ENCODE measurements at places on chromosomes 6 and 20.

DNA sequence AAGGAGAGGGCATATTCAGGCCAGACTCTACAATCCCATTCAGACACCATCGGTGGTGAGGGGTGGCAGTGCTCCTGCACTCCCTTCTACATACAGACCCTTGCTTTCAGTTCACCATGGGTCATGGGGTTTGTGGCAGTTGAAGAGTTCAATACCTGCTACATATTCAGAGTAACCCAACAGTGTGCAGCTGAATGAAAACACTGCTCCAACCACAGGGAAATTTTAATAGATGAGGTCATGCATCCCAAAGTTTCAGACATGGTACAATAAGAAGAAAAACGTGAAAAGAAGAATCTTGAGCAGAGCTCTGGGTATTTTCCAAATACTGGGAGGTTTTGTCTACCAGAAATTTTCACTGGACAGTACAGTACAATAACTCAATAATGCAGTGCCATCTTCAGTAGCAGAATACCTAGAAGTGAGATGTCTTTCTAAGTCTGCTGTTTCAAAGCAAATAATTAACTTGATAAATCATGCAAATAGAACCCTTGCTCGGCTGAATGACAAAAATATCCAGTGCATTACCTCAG is 162.1 kb downstream of the PTPRK start:
- DNase-seq = no peak

DNA sequence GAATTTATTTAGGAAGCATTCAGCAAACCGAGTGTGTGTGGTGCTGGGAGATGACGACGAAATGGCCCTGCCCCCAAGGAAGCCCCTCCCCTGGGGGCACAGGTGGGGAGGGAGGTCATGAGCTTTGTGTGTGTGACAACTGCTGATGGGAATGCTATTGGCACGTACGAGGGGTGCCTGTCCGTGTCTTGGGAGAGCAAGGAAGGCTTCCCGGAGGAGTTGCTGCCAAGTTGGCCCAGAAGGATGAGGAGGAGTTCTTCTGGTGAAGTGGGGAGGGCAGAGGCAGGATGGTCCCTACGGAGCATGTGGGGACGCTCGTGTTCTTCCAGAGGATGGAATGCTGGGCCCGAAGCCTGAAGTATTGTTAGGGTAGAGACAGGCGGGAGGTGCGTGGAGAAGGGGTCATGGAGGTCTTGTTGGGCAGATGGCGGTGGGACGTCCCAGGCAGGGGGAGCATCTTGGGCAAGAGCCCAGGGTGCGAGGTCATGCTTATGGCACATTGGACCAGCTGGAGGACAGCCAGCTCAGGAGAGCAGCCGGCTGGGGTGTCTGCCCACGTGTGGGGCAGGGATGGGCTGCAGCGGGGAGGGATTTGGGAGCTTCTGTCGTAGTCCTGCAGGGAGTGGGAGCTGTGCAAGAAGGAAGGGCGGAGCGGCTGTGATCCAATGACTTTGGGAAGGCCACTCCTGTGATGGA is 46.1 kb downstream of the SYNJ2 start:
- no peak for DNase-seq

DNA sequence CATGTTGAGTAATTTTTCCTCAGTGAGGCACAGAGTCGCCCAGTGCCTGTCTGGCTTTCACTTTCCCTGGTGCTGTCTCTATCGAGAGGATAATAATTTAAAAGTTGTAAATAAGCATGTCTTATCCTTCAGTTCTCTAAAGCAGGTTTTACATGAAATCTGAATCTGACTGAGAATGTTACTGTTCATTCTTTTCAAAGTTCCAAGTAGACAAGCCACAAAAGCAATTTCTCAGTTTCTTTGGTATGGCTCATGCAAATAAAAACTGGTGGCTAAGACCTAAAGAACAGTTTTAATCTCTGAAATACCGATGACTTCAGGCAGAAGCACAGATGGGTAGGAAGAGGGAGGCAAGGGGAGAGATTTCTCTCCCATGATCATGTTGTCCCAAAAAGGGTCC is 87.6 kb upstream of the GCM1 start:
- no peak for DNase-seq

GRCh38 chr6:5501837-5502236 is 240.5 kb downstream of the FARS2 start:
- DNase-seq = no peak

GRCh38 chr20:16201191-16201590 is 372.1 kb downstream of the KIF16B start:
- DNase-seq = no peak

Measured in stimulated activated CD4-positive, alpha-beta T cell treated with anti-CD3 and anti-CD28 coated beads, Interleukin-1b, Interleukin-23, amount 100 ng/mL, for 1 hour (primary cell).